ENCODE measurements at places on chromosomes 5 and 9. TPM values are rescaled to one million over a fixed set of nuclear protein-coding genes. Genes with fewer than 3 reads are reported as not detected.
A peak's percentile ranks its signal among the peaks of the same experiment; 100 is the strongest.

DNA sequence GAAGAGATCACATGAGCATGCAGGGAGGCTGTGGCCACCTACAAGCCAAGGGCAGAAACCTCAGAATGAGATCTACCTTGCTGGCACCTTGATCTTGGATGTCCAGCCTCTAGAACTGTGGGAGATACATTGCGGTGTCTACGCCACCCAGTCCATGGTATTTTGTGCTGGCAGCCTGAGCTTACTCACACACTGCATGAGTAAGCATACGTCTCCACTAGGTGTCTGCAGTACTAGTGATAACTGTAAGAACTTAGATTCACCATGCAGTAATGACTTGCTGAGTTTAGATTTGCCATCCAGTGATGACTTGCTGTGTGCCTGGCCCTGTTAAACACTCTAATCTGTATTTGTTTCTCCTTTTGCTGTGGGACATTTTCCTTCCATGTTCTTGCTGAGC is 417.7 kb downstream of the GADD45G start:
- H3K4me1 ChIP-seq: peaks cover 12% of the 10 kb centered on the region
- H3K27me3 ChIP-seq: peaks cover 27% of the 10 kb centered on the region
- H3K27ac ChIP-seq: no peak overlapping the region
- no peak for DNase-seq
- no peaks in the 10 kb centered on the region for H3K36me3 ChIP-seq

- peak; percentile 86 for DNase-seq
- no peak overlapping the region for H3K4me3 ChIP-seq
- H3K27me3 ChIP-seq: peaks cover 6% of the 10 kb centered on the region
These were observed 74.2 kb downstream of the NTNG2 start for GRCh38 chr9:132235894-132236661.

TICAM2 gene
- 0.55 TPM for total RNA-seq

KLHL3 gene
- total RNA-seq: 15.2 TPM

IFNB1 gene
- not detected for total RNA-seq

CDH9 gene
- total RNA-seq: not detected

GRCh38 chr9:92671323-92671722 is 1.4 kb upstream of the IPPK start:
- H3K4me3 ChIP-seq: peak overlapping the region; percentile 96
- no peak overlapping the region for H3K27ac ChIP-seq
- H3K36me3 ChIP-seq: peaks cover 21% of the 10 kb centered on the region
- no peak for DNase-seq

- no peaks in the 10 kb centered on the region for H3K36me3 ChIP-seq
- no peak overlapping the region for H3K27ac ChIP-seq
- peaks cover 9% of the 10 kb centered on the region for H3K4me1 ChIP-seq
- DNase-seq: no peak
- no peak overlapping the region for H3K4me3 ChIP-seq
These were observed 36.2 kb upstream of the MEGF9 start for GRCh38 chr9:120750421-120750820.

DNA sequence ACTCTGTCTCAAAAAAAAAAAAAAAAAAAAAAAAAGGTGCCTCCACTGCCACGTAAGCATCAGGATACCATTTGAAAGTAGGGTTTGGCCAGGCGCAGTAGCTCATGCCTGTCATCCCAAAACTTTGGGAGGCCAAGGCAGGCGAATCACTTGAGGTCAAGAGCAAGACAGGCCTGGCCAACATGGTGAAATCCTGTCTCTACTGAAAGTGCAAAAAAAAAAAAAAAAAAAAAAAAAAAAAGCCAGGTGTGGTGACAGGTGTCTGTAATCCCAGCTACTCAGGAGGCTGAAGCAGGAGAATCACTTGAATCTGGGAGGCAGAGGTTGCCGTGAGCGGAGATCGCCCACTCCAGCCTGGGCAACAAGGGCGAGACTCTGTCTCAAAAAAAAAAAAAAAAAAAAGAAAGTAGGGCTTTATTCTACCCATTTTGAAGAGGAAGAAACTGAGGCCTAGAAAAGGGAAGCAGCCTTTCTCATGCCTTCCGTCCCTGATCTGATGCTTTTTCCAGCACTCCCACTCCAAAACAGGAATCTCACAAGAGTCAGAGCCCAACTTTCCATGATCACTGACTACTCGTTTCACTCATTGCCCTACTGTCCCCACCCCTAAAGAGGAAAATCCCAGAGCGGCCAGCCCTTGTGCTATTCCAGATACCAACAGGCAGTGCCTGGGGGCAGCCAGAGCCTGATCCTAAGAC is 16.3 kb upstream of the CCIN start:
- no peaks in the 10 kb centered on the region for H3K27me3 ChIP-seq
- peaks cover 74% of the 10 kb centered on the region for H3K36me3 ChIP-seq
- no peak for DNase-seq
- no peak overlapping the region for H3K4me3 ChIP-seq
- H3K4me1 ChIP-seq: peaks cover 59% of the 10 kb centered on the region

DNA sequence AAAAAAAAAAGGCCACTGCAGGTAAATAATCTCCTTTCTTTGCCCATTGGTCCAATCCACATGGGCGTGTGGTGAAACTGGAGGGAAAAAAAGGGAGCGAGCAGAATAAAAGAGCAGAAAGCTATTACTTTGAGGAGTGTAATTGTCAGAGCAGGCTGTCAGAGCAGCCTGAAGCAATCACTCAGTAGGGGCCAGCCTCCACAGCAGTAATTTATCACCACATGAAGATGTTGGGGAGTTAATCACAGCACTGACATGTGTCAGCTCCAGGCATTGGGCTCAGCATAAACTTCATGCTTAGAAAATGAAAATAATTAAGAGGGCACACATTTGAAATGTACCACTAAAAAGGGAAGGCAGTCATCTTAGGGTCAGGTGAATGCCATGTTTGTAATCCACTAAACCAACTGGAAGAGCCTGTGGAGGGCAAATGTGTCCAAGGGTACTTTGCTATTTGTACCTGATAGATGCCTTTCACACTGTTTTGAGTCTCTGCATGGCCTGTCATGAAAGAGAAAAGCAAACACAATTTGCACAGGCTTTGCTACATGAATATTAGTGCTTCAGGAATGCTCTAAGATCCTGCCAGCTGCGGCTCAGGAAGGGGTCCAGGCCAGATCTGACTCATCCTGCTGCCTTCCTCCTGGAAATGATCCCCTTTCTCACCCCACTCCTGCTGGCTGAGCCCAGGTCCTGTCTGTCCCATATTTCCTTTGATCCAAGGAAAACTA is 2.9 kb upstream of the PTGER4 start:
- no peak overlapping the region for H3K4me3 ChIP-seq
- peaks cover 62% of the 10 kb centered on the region for H3K4me1 ChIP-seq

GRCh38 chr5:54311176-54311677 is 854 bp upstream of the ARL15 start:
- peak overlapping the region; percentile 92 for H3K27ac ChIP-seq
- no peaks in the 10 kb centered on the region for H3K36me3 ChIP-seq
- H3K27me3 ChIP-seq: peaks cover 23% of the 10 kb centered on the region
- peaks cover 20% of the 10 kb centered on the region for H3K4me1 ChIP-seq
- DNase-seq: no peak

SEC24A gene
- total RNA-seq: 22.6 TPM

DNA sequence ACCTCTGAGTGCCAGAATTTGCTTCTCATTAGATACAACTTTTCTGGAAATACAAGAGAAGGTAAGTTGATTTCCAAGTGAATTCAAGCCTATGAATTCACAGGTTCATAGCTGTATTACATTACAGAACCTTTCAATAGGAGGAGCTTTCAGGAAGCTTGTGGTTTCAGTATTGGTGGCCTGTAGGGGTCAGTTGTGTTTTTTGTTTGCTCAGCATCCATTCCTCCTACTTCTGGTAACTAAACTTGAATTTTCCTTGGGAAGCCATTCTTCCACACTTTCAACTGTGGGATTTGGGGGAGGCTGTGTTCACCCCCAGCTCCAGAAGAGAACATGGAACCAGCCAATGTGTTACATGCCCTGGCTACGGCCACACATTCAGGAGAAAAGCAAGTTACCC is 5.6 kb upstream of the CYSTM1 start:
- peaks cover 7% of the 10 kb centered on the region for H3K4me1 ChIP-seq
- no peak overlapping the region for H3K27ac ChIP-seq
- H3K4me3 ChIP-seq: no peak overlapping the region
- H3K27me3 ChIP-seq: peaks cover 16% of the 10 kb centered on the region

DNA sequence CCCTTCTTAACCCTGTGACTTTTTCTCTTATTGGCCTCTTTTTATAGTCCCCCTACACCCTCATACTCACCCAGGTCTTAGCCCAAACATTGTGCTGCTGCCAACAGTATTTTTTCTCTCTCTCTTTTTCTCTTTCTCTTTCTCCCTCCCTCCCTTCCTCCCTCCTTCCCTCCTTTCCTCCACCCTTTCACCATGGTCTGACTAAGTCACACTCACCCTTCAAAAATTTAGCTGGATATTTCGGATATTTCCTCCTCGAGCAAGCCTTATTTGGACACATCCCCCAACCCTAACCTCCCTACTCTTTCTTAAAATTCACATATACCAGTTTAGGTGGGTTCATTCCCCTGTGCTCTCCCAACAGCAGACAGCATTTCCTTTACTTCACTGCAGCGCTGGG is 64.7 kb downstream of the FGF1 start:
- DNase-seq: no peak
- H3K27ac ChIP-seq: no peak overlapping the region
- peaks cover 18% of the 10 kb centered on the region for H3K27me3 ChIP-seq

DCTN4 gene
- total RNA-seq: 35.0 TPM

- H3K27ac ChIP-seq: no peak overlapping the region
- no peaks in the 10 kb centered on the region for H3K27me3 ChIP-seq
- no peak for DNase-seq
- H3K36me3 ChIP-seq: no peaks in the 10 kb centered on the region
- no peak overlapping the region for H3K4me3 ChIP-seq
These were observed 100.1 kb downstream of the FBXL7 start for GRCh38 chr5:15600035-15600434.
